Daoy (cell line): ENCODE measurements at places on chromosomes 6 and 20. TPM values are rescaled to one million over a fixed set of nuclear protein-coding genes. Genes with fewer than 3 reads are reported as not detected.

The KCNQ2 gene
- total RNA-seq, result 0.17 TPM in 1 of 2 replicates, not detected in the other

The TASP1 gene
- total RNA-seq, result 8.1 and 9.6 TPM in 2 replicates

The GMPR gene
- total RNA-seq, result 6.0 and 6.5 TPM in 2 replicates

The PRPH2 gene
- total RNA-seq, result not detected in 2 replicates

The SLC17A1 gene
- total RNA-seq, result not detected in 2 replicates

The VWA7 gene
- total RNA-seq, result 0.34 TPM in 1 of 2 replicates, not detected in the other

The HLA-A gene
- total RNA-seq, result 321 and 324 TPM in 2 replicates

The ARHGAP40 gene
- total RNA-seq, result not detected in 2 replicates

The NKX2-2 gene
- 1.4 and 3.7 TPM in 2 replicates for total RNA-seq

The BPIFA3 gene
- not detected in 2 replicates for total RNA-seq

The HLA-DPB1 gene
- 25.4 and 34.6 TPM in 2 replicates for total RNA-seq

DNA sequence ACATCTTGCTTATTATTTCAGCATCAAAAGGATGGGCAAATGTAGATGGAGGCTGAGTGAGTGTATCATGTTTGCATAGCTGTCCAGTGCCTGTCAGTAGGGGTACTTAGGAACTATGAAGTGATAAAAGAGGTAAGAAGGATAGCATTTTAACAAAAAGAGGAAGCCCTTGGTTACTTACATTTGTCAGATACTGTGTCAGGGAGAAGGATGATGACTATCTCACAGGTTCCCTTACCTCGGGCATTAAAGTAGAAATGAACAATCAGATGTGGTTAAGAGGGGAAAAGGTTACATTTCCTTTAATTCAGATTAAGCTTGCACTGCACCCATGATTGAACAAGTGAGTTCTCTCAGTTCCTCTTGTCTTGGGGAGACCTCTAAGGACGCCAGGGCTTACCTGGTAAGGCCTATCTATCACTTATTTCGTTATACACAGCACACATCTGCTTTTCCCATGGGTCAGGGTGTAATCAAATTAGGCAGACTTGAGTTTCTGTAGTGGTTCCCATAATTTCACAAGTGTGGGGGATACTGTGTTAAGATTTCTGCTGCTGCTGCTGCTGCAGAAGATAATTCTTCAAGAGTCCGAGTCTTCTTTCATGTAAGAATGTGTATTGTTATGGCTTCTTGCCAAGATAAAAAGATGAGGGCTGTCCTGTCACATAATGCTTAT is 4.5 kb downstream of the FOXO3 start:
- peak; percentile 14 for DNase-seq

- peak; percentile 37 for DNase-seq
Measured at GRCh38 chr6:17957498-17957897, 29.9 kb downstream of the KIF13A start.

- DNase-seq, result peak; percentile 24
Measured at GRCh38 chr20:10861619-10862018, 187.8 kb upstream of the JAG1 start.

DNA sequence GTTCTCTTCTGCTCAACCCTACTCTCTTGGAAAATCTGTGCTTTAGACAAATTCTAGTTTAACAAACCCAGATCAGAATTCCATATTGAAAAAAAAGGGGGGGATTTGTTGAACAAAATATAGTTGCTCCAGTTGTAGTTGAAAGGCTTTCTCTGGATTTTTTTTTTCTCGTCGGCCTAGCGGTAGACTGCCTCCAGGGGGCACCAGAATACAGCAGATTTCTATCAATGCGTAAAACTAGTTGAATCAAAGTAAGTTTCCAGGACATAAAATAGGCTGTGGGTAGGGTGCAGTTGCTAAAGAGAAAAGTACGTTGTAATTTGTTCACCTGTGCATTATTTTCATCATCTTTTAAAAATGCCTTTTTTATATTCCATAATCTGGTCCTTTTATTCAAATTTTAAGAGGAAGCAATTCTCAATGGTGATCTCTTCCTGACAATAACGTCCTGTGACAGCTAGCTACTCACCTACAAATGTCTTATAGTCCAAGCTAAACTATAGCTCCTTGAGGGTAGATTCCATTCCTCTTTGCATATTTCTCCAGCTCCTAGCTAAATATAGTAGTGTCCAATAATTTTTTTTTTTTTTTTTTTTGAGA is 105.4 kb downstream of the PERP start:
- DNase-seq, result peak; percentile 42

DNA sequence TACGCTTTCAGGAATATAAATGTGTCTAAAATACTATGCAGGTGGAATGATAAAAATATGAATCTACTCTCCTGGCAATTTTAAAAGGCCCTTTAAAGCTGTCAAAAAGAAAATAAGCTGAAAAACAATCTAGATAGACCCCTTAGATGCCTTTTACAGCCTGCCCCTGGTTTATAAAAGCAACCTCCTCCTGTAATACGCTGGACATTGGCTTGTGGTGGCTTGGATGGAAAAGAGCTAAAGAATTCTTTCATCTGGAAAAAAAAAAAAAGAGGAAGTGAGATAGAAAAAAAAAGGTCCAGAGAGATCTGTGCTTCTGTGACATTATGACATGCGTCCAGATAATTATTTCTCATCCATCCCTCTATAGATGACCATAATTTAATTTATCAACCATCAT is 115.9 kb upstream of the NRSN1 start:
- DNase-seq, result no peak

GRCh38 chr6:157335829-157336228 is 12.5 kb upstream of the TMEM242 start:
- no peak for DNase-seq

DNA sequence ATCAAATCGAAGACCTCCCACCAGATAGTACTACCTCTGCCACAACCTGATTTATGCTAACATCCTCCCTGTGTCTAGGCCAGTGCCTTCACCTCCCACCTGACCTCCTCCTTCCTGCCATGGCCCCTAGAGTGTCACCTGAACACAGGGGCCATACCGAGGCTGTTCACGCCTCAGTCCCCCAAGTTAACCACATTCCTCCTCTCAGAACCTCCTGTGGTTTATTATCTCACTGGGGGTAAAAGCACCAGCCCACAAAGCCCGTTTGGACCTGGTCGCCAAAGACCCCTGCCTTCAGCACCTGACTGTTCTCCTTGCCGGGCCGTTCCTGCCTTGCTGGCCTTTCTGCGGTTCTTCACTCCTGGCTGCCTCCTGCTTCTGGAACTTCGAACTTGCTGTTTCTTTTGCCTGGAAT is 13.7 kb downstream of the MAS1 start:
- DNase-seq, result no peak

GRCh38 chr6:166624275-166624674 is 2.8 kb downstream of the RPS6KA2 start:
- DNase-seq, result peak; percentile 27

DNA sequence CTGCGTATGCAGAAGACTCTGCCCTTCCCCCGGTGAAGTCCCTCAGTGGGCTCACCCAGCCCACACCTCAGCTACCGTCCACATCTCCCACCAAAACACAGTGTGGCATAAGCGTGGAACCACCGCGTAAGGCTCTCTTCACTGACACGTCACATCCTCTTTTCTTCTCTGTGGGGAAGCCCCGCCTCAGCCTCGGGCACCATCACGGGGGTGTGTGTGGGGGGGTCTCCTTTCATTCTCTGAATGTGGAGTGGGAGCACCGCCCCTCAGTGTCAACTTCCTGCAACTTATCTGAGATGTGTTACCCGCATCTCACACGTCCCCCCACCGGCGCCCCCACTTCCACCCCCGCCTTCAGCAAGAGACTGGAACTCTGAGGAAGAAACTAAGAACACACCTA is 388.4 kb upstream of the JARID2 start:
- DNase-seq, result no peak

GRCh38 chr20:461254-462198 is 807 bp downstream of the TBC1D20 start:
- peak; percentile 58 for DNase-seq

- DNase-seq, result peak; percentile 22
Measured at GRCh38 chr20:15951658-15952057, 621.6 kb downstream of the KIF16B start.

- DNase-seq, result peak; percentile 80
Measured at GRCh38 chr20:36153736-36154699, 522 bp upstream of the EPB41L1 start.

GRCh38 chr20:32920066-32920465 is 61.3 kb downstream of the EFCAB8 start:
- no peak for DNase-seq

DNA sequence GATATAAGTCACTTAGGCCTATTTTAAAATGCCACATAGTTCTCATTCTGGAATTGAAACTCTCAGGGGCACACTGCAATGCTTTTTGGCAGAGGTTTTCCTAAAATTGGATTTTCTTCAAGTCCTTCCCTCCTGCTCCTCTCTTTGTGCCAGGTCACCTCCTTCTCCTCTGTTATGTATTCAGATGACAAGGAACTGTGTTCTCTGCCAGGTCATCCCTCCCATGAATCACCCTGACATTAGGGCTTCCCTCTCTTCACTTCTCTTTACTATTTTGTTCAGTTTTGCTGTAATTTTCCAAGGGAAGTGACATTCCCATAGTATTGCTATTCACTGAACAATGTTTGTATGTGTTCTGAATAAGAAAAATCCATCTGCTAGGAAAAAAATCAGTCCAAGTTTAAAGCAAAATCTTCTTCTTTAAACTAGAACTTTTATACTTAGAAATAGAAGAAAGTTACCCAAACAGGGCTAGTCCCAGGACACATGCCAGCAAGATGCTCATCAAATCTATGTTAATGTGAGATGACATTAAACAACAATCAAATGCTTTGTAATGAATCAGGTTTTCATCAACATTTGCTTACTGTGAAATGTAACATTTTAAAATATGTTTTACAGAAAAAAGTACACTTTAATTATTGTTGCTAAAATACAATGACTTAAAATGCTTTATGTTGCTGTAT is 461.1 kb downstream of the MMUT start:
- DNase-seq, result no peak

GRCh38 chr6:169853196-169854082 is 102.0 kb downstream of the ERMARD start:
- DNase-seq, result no peak

DNA sequence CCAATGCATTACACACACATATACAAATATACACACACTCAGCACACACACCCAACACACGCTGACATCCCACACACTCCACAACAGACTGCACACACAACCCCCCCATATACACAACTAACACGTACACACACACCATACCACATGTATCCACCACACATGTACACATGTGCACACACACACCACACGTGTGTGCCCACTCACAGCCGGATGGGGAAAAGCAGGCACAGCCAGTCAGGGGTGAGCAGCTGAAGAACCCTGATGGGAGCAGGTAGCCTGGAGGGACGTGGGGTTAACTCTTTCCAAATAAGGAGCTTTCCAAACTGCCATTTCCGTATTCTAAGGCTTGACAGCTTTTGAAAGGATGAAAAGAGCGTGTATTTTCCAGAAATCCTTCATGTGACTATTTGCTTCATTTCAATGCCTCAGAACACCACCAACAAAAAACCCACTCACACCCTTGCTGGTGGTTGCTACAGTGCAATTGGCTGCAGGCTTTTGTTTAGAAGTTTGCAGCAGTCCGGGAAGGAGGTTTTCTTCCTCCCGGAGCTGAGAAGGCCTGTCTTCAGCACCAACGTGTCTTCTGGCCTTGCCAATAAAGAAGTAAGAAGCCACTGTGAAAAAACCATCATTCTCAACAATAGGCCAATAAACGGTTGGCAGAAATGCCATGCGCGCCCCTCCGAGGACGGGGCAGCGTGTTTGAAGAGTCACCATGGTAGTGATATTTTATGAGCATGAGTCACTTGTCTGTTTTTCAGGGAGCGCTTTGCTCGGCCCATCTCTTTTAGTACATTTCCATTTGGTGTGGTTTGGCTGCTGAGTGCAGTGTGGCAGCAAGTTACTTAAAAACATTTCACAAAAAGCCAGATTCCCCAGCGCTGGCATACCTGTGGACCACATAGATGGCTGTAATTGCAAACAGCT is 131.3 kb upstream of the GMDS start:
- peak; percentile 88 for DNase-seq

- peak; percentile 58 for DNase-seq
Measured at GRCh38 chr6:148885136-148885865, 138.5 kb downstream of the UST start.

- no peak for DNase-seq
Measured at GRCh38 chr6:353642-354614, 37.6 kb upstream of the IRF4 start.

- no peak for DNase-seq
Measured at GRCh38 chr20:62780696-62781095, 15.6 kb upstream of the MRGBP start.
